Midbrain (tissue), 1 donor: ENCODE measurements at places on chromosomes 6 and 20.

DNA sequence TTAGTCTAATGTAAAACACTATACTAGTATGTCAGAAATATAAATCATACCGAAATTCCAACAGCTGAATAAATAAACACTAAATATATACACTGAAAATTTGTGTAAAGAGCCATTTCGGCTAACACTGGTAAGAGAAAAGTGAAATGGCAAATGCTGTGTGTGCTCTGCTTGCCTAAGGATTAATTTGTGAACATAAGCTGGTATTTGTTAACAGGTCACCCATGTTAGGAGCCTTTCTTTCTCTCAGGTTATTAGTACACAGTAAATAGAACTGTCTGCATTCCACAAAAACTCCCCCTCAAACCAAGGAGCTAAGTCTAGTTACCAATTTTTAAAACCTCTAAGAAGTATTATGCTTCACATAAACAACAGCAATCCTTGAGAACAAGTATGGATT, 27.0 kb downstream of the ELOVL5 start:
- DNase-seq: no peak

DNA sequence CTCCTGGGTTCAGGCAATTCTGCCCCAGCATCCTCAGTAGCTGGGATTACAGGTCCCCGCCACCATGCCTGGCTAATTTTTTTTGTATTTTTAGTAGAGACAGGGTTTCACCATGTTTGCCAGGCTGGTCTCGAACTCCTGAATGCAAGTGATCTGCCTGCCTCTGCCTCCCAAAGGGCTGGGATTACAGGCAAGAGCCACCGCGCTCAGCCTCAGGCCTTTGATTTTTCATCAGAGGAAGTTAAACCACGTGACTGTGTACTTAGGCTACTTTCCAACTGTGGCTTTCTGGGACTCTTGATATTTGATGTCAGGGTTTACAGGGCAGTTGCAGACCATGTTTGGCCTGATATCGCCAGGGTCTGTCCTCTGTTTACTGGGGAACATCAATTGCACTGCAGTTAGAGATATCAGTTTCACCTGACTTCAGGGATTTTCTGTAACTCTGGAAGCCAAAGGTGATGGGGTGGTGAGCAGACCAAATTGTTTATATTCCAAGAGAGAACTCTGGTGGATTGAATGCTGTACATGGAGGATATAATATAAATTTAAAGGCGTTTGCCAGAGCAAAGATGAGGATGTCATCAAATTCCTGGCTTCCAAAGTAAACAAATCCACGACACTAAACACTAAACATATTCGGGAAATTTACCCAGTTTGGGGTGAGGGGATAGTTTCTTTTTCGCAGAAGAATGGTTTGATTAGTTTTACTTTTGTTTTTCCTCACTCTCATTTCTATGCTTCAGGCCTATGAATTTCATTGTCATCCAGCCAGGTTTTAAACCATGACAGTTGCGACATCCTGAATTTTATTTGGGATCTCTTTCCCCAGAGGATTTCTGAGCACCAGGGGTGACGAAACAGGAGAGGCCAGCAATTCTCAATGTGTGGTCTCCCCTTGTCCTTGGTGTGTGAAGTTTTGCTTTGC, 4.2 kb downstream of the PSMF1 start:
- peak; percentile 20 for DNase-seq

GRCh38 chr20:56181583-56181982, 66.9 kb upstream of the MC3R start:
- DNase-seq: peak; percentile 7

GRCh38 chr20:44576297-44576696, 6.1 kb upstream of the PKIG start:
- no peak for DNase-seq

GRCh38 chr20:6686171-6686570, 81.3 kb upstream of the BMP2 start:
- no peak for DNase-seq

- no peak for DNase-seq
Measured at GRCh38 chr6:148295261-148295887, 47.3 kb upstream of the SASH1 start.

- DNase-seq: no peak
Measured at GRCh38 chr6:112027942-112028674, 25.8 kb upstream of the CCN6 start.

GRCh38 chr20:11544029-11544678, 373.5 kb upstream of the BTBD3 start:
- peak; percentile 86 for DNase-seq

- no peak for DNase-seq
Measured at GRCh38 chr6:104940238-104940892, 16.5 kb upstream of the LIN28B start.

- no peak for DNase-seq
Measured at GRCh38 chr6:26170181-26170580, 83.0 kb downstream of the HFE start.

GRCh38 chr6:46129291-46129628, 529 bp upstream of the ENPP4 start:
- DNase-seq: no peak

- no peak for DNase-seq
Measured at GRCh38 chr6:98463038-98464000, 371.1 kb upstream of the POU3F2 start.

- peak; percentile 62 for DNase-seq
Measured at GRCh38 chr6:108565893-108566292, 5.2 kb downstream of the FOXO3 start.

- no peak for DNase-seq
Measured at GRCh38 chr6:34865107-34865506, 22.7 kb downstream of the TAF11 start.

GRCh38 chr6:27505209-27506027, 32.5 kb upstream of the ZNF184 start:
- peak; percentile 6 for DNase-seq

DNA sequence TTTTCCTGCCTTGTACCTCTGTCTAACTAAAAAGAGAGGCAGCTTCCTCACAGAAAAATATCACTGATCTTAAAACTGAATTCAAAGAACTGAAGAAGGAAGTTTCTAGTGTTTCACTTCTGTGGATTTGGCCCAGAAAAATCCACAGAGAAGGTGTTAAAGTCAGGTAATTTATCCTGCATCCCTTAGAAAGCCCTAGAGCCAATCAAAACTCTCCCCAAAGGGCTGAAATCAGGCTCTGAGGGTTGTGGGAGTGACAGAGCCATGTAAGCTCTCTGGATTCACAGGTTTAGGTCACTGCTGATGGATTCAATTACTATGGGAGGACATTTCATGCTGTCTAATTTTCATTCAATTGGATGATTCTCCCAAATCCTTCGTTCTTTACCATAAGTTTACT, 152.3 kb downstream of the OR2B2 start:
- no peak for DNase-seq

GRCh38 chr20:34538671-34539123, 19.8 kb upstream of the MAP1LC3A start:
- peak; percentile 59 for DNase-seq

DNA sequence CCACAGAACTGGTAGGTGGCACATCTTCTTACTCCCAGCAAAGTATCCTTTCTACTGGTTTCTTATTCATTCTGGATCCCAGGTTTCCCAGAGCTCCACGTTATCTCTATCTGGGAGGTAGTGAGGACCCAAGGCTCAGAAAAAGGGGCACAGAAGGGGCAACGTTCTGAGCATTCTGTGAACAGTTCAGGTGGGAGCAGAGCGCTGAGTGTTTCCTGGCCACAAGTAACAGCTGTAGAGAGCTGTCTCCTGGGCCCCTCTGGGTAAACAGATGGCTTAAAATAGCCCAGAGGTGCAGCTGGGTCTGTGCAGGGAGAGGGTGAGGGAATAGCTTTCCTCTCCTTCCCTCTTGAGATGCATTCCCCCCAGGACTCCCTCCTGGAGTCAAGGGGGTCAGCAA, 2.1 kb downstream of the APOBEC2 start:
- DNase-seq: no peak

DNA sequence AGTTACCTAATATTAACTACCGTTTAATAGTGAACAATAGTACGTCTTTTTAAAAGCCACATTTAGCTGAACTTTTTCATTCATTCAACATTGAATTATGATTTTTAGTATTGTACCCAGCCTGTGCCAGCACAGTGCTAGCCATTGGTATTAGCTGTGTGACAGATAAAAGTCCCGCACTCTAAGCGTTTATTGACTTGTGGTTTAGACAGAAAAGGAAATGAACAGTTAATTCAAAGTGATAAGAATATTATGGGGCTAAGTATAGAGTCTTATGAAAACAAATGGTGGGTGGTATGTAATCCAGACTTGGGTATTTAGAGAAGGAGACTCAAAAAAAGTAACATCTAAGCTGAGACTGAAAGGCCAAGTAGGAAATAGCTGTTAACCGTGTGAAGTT, 202.3 kb downstream of the RPS12 start:
- no peak for DNase-seq

- no peak for DNase-seq
Measured at GRCh38 chr20:44704551-44704971, 10.6 kb upstream of the CCN5 start.

GRCh38 chr6:80163754-80164187, 57.3 kb downstream of the BCKDHB start:
- DNase-seq: no peak

DNA sequence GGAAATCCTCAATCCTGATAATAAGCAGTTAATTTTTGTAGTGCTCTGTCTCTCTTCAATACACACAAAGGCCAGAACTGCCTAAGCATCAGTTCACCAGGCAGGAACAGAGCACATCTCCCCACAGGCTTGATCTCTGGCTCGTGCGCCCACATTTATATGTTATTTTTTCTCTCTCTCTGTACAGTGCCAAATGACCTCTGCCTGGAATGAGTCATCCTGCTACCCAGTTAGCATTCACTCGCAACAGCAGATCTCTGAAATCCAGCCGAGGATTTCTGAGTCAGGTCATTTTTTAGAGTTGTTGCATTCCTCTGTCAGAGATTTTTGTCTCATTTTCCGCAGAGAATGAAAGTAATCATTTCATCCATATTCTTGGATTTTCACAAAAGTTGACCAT, 107.1 kb downstream of the COL12A1 start:
- no peak for DNase-seq

- no peak for DNase-seq
Measured at GRCh38 chr6:164533045-164533362, 776.4 kb downstream of the C6orf118 start.

DNA sequence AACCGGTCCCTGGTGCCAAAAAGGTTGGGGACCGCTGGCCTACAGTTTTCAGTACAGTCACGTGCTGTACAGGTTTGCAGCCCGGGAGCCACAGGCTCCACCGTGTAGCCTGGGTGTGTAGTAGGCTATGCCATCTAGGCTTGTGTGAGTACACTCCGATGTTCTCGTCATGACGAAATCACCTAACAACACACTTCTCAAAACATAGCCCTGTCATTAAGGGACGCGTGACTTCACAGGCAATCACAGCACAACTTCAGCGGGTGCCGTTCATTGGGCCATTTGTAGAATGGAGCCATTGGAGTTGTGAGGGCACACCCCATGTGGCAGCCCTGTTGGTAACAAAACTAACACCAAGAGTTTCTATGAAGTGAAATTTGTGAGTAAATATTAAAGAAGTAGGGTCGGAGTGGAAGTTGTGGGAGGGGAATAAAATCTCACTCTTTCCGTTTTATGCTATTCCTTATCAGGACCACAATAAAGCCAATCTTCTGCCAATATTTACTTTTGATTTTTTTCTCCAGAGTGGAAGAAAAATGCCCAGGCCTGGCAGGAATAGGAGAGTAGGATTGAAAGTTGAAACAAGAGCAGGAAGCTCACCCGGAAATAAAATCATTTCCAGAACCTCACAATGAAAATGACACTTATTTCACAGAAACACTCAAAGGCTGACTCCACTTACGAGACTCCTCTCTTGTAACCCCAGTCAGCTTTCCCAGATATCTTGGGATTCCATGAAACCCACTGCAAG, 63.7 kb upstream of the PTPN1 start:
- DNase-seq: no peak

DNA sequence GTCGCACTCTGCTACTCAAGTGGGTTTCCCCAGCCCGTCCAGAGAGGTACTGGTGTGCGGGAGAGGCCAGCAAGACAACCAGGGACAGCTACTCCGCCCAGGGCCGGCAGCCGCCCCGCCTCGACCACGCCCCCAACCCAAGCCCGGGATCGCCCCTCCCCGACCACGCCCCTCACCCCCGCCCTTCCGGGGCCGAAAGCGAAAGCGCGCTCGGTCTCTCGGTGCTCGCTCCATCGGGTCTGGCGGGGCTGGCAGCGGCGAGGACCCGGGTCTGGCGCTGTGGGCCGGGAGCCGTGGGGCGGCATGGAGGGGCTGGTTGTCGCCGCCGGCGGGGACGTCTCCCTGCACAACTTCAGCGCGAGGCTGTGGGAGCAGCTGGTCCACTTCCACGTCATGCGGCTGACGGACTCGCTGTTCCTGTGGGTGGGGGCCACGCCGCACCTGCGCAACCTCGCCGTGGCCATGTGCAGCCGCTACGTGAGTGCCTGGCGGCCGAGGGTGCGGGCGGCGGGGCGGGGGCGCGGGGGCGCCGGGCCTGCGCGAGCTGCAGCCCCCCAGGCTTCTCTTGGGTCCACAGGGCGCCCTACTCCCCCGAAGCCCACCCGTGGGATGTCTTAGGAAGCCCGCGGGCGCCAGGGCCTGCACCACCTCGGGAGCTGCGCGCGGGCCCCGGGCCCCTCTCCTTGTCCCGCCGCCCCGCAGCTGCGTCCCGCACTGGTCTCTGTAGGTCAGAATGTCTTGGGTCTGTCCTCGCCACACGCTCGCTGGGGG, at the start of gene PSMG4:
TSS of gene PSMG4 (plus strand) at position 228 of the 771 bp plus-strand sequence. CDS start at position 304, 76 bp downstream.
- peak; percentile 92 for DNase-seq

DNA sequence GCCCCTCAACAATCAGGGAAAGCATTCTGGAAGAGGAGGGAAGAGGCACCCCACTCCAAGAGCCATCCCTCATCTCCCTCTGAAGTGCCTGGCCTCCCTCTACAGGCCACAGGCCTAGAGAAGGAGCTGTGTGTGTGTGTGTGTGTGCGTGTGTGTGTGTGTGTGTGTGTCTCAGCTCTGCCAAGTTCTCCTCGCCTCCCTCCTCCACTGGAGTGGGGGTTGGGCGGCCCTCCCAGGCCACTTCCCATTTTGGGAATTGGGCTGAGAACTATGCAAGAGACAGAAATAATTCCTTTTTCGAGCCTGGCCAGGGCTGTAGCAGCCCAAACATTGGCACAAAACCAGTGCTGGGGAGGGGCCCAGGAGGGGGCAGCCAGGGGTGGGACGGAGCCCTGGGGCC, 35.7 kb downstream of the KCNB1 start:
- DNase-seq: peak; percentile 38

GRCh38 chr6:35787266-35788218, 6.7 kb downstream of the CLPSL1 start:
- no peak for DNase-seq

GRCh38 chr6:88115307-88115706, 50.8 kb downstream of the CNR1 start:
- no peak for DNase-seq
